PC-3 (cell line): ENCODE measurements at places on chromosomes 1 and 21. TPM values are rescaled to one million over a fixed set of nuclear protein-coding genes. Genes with fewer than 3 reads are reported as not detected.

LCE6A gene
- total RNA-seq, result not detected in 2 replicates

DNAJC6 gene
- total RNA-seq, result 3.0 and 7.3 TPM in 2 replicates

FCRL5 gene
- total RNA-seq, result not detected in 2 replicates

ADGRL4 gene
- total RNA-seq, result not detected in 2 replicates

CDK18 gene
- total RNA-seq, result 13.2 and 16.4 TPM in 2 replicates

HSD11B1 gene
- not detected in 2 replicates for total RNA-seq

FCGR2B gene
- not detected in 2 replicates for total RNA-seq

IFI44L gene
- 4.1 and 5.5 TPM in 2 replicates for total RNA-seq

SPATC1L gene
- 41.7 and 49.5 TPM in 2 replicates for total RNA-seq

MAP3K7CL gene
- total RNA-seq, result 0.46 and 1.3 TPM in 2 replicates

MXRA8 gene
- total RNA-seq, result 25.3 and 29.0 TPM in 2 replicates

ZBTB48 gene
- 42.7 and 47.2 TPM in 2 replicates for total RNA-seq

PACC1 gene
- 18.7 and 37.5 TPM in 2 replicates for total RNA-seq

FRRS1 gene
- 14.5 and 16.3 TPM in 2 replicates for total RNA-seq

ARHGEF10L gene
- total RNA-seq, result 11.2 and 11.3 TPM in 2 replicates

CD5L gene
- total RNA-seq, result not detected in 2 replicates

ITGB2 gene
- total RNA-seq, result 45.1 and 45.7 TPM in 2 replicates

TNFRSF1B gene
- total RNA-seq, result 0.29 and 1.3 TPM in 2 replicates

PADI1 gene
- 0.35 and 0.73 TPM in 2 replicates for total RNA-seq

SLAMF9 gene
- total RNA-seq, result 5.9 and 8.7 TPM in 2 replicates

FCRL1 gene
- total RNA-seq, result not detected in 2 replicates

SLC9C2 gene
- total RNA-seq, result not detected in 2 replicates

FAM163A gene
- total RNA-seq, result not detected in 2 replicates

RXFP4 gene
- not detected in 2 replicates for total RNA-seq

GPA33 gene
- total RNA-seq, result 0.04 and 0.12 TPM in 2 replicates

LCE1C gene
- total RNA-seq, result not detected in 2 replicates

CLDN17 gene
- total RNA-seq, result not detected in 2 replicates

ZNF697 gene
- 3.9 and 5.3 TPM in 2 replicates for total RNA-seq

FCRLB gene
- 10.2 and 12.7 TPM in 2 replicates for total RNA-seq

MAP3K21 gene
- 13.7 and 17.1 TPM in 2 replicates for total RNA-seq

C4BPB gene
- total RNA-seq, result not detected in 2 replicates

SLAMF8 gene
- not detected in 2 replicates for total RNA-seq

TENT5C gene
- 2.2 and 2.4 TPM in 2 replicates for total RNA-seq

KLF17 gene
- total RNA-seq, result 0.26 and 0.58 TPM in 2 replicates

RBM11 gene
- total RNA-seq, result 1.9 and 2.1 TPM in 2 replicates

IL20 gene
- not detected in 2 replicates for total RNA-seq

ANGPTL1 gene
- not detected in 2 replicates for total RNA-seq

LCE1E gene
- not detected in 2 replicates for total RNA-seq

SAMD11 gene
- 2.7 and 5.8 TPM in 2 replicates for total RNA-seq

RGS8 gene
- total RNA-seq, result not detected in 2 replicates

AIM2 gene
- not detected in 2 replicates for total RNA-seq
